Sigmoid colon (tissue), 7 donors: ENCODE measurements at places on chromosomes 7 and 10. TPM values are rescaled to one million over a fixed set of nuclear protein-coding genes. Genes with fewer than 3 reads are reported as not detected.
A peak's percentile ranks its signal among the peaks of the same experiment; 100 is the strongest.

IPMK gene
- 6.6 TPM for polyA plus RNA-seq

ASB15 gene
- polyA plus RNA-seq, result not detected

ZNF503 gene
- 6.3 TPM for polyA plus RNA-seq

PSD gene
- 0.69 TPM for polyA plus RNA-seq

DNA sequence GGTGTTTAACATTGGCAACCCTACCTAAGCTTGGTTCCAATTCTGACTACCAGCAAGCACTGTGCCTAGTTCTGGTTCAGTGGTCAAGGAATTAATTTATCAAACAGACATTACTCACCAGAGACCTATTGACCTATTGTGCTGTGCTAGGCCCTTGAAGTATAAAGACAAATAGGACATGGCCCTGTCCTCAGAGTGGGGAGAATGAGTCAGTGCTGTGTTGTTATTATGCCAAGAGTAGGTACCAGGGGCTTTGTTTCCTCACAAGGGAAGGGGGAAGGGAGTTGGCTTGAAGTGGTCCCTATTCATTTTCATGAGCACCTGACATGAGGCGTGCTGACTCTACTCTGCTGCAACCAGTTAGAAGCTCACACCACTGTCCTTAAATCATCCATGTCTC is 62.6 kb upstream of the PLPP4 start:
- no peak for DNase-seq

- no peak for DNase-seq
Measured at GRCh38 chr7:70338015-70338414, 739.7 kb downstream of the AUTS2 start.

DNA sequence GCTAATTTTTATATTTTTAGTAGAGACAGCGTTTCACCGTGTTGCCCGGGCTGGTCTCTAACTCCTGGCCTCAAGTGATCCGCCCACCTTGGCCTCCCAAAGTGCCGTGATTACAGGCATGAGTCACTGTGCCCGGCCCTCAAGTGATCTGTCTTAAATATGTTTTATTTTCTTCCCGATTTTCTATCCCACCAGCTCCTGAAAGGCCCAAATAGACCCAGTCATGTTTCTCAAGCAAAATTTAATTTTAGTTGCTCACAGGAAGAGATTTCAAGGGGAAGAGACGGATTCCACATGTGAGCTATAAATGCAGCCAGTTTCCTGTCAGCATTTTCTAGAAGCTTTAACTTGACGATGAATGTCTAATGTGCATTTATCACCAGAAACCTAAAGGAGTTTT is 12.0 kb downstream of the DENND10 start:
- DNase-seq, result peak; percentile 41

GRCh38 chr7:143485500-143485899 is 7.8 kb downstream of the TAS2R41 start:
- no peak for DNase-seq

GRCh38 chr10:50234486-50234885 is 16.8 kb downstream of the ASAH2 start:
- DNase-seq, result no peak

- no peak for DNase-seq
Measured at GRCh38 chr10:43983856-43984271, 335.2 kb upstream of the ZNF32 start.

- no peak for DNase-seq
Measured at GRCh38 chr7:158783595-158783994, 45.7 kb downstream of the ESYT2 start.
